Karpas-422 (cell line): ENCODE measurements at places on chromosomes 13 and 19. TPM values are rescaled to one million over a fixed set of nuclear protein-coding genes. Genes with fewer than 3 reads are reported as not detected.

ATP4A gene
- total RNA-seq, result 0.37 and 0.40 TPM in 2 replicates

YJEFN3 gene
- total RNA-seq, result 7.9 and 11.4 TPM in 2 replicates

LENG8 gene
- 88.3 and 99.4 TPM in 2 replicates for total RNA-seq

HRC gene
- total RNA-seq, result not detected in 2 replicates

HSPB6 gene
- 0.18 and 1.5 TPM in 2 replicates for total RNA-seq
